CD8-positive, alpha-beta T cell (primary cell): ENCODE measurements at places on chromosomes 4 and X.

DNA sequence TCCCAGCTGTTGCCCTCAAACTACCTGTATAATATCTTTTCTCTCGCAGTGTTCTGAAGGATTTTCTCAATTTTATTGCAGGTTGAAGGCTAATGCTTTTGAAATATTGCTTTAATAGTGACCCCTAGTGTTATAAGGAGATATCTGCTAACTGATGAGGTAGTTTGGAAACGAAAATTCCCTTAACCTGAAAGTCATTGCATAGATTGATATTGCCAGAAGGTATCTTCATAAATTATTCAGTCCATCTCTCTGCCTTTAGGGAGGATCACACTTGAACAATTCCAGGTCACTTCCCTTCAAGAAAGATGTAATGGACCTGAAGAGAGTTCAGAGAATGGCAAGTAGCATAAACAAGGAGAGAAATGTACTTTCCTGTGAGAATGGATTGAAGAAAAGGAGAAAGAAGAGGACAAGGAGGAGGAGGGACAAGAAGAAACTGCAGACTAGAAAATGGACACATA lies 44.1 kb downstream of the TIGD4 start:
- no peak for DNase-seq

- DNase-seq = no peak
These were observed 566.8 kb downstream of the PDHA2 start for GRCh38 chr4:96406742-96407141.

DNA sequence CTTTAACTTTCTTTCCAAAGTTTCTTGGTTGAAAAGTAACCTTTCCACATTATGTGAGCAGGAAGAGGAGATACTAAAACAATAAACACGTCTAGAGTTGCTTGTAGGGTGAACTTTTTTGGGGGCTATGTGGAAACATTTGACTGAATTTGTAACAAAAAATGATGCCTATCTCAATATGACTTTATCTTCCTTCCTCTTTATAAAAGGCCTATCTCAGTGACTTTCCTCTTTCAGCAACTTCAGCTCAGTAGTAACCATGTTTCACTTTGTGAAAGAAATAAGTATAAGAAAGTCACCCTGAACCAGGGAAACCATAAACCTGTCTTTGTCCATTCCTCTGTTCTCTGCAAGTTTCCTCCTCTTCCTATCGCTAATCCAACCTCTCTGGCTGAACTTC lies 124.7 kb upstream of the TMEM164 start:
- no peak for DNase-seq

DNA sequence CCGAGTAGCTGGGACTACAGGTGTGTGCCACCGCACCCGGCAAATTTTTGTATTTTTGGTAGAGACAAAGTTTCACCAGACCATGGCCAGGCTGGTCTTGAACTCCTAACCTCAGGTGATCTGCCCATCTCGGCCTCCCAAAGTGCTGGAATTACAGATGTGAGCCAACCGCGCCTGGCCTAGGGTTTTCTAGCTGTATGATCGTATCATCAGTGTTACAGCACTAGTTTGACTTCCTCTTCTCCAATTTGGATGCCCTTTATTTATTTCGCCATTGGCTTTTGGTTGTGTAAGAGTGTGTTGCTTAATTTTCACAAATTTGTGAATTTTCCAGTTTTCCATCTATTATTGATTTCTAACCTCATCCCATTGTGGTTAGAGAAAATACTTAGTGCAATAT lies 5.2 kb downstream of the TKTL1 start:
- DNase-seq = no peak

DNA sequence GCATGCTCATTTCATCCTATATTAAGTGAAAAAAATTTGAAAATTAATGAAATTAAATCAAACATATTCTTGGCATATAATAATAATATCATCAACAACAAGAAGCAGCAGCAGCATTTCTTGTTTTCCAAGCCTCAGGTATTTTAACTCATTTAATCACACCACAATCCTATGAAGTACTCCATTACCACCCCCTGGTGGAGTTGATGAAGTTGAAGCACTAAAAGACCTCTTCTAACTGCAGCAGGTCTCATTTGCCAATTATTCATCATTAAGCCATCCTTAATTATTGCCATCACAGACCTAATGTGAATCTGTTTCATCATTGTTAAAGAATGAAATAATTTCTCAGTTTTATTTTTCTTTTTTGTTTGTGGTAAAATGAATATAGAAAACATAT lies 801.4 kb upstream of the GRID2 start:
- no peak for DNase-seq

DNA sequence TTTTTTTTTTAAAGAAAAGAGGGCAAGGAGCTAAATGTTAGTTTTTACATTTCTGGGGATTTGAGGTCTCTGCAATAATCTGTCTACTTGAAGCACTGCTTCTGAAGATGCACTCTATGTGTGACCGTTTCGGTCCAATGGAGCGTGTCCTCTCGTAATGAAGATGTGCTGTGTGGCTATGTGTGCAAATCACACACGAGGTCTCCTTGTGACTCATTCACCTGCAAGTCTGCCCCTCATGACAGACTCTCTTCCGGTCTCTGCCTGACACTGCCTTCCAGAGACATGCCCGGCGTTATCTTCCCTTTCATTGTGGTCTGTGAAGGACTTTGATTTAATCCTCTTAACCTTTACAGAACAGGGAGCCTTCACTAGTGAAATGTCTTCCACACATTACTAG lies 84.3 kb downstream of the TRAM1L1 start:
- no peak for DNase-seq
